Left cardiac atrium (tissue), 4 donors: ENCODE measurements at places on chromosomes 3 and 15.
A peak's percentile ranks its signal among the peaks of the same experiment; 100 is the strongest.

DNA sequence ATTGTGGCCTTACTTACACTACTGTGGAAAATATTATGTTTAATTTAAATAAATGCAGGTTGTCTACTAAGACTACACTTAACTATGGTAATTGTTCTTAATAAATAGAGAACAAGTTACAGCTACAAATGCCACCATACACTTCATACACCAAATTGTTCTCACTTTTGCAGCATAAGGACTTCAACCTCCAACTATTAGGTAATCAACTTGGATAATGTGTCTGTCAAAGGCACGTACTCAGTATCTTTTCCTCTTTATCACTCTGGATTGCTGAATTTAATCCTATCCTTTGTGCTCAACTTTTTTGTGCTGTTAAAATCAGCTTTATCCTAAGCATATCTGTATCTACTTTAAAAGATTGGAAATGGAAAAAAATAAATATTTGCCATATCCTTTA, 41.6 kb upstream of the TMEM87A start:
- DNase-seq, result no peak

- DNase-seq, result no peak
These were observed 21.0 kb downstream of the TMEM158 start for GRCh38 chr3:45205126-45205525.

DNA sequence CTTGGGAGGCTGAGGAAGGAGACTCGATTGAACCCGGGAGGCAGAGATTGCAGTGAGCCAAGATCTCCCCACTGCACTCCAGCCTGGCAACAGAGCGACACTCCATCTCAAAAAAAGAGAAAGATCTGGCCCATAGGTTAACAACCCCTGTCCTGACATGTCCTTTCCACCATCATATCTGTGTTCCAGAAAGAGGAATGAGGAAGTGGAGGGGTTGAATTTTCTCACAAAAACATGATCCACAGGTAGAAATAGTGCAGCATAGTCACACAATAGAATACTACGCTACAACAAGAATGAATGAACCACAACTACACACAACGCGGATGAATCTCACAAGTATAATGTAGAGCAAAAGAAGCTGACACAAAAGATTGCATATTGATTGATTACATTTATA, 4.7 kb upstream of the SLC51B start:
- no peak for DNase-seq

DNA sequence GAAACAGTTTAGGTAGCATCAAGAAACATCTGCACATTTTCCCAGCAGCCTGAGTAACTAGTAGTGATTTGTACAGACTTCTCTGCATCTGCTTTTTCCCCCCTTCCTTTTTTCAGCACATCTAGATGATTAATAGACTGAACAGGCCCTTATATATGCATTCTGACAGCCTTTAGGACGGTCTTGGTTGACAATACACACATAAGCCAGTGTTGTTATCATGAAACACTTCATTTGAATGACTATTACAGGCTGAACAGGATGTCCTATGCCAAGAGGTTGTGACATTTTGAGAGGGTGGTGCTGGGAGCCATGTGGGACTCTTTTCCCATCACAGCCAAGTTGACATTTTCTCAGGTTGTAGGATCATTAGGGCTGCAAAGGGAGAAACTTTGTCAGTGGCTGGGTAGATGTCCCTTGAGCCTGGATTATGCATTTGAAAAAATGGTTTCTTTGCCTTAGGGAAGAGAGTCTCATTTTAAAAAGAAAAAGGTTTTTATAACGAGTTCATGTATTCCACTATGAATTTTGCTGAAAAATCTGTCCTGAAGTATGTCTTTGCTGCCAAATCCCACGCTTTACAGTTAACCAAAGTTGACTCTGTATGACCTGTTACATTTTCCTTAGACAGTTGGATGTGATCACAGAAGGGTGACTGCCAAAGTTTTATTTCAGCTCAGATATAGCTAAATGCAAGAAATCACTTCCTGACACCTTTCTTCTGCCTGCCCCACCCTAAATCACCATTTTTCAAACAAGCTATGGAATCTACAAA, 73.7 kb downstream of the FILIP1L start:
- DNase-seq, result peak; percentile 43

- DNase-seq, result no peak
These were observed 87.5 kb downstream of the TNFAIP8L3 start for GRCh38 chr15:51007131-51007666.

DNA sequence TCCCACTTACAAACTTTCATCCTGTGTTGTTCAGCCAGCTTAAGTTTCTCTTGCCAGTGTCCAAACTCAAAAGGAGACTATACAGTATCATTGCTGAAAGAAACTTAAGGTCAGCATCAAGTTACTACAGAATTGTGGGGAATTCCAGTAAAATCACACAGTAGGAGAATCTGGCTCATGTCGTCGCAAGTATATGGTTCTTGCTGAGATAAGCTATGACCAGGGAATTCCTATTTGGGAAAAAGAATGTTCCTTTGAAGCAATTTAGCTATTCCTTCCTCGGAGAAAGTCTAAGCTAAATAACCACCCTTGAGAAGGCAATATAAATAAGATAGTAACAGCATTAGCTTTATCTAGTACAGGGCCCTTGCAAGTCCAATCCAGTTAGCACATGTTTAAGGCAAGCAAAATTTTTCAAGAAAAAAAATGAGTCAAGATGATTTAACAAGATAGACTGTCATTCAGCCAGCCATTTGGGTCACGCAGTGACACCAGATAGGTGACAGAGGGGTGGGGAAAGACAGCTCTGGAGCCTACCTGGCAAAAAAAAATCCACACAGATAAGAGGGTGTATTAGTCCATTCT, 78.2 kb upstream of the THBS1 start:
- no peak for DNase-seq

DNA sequence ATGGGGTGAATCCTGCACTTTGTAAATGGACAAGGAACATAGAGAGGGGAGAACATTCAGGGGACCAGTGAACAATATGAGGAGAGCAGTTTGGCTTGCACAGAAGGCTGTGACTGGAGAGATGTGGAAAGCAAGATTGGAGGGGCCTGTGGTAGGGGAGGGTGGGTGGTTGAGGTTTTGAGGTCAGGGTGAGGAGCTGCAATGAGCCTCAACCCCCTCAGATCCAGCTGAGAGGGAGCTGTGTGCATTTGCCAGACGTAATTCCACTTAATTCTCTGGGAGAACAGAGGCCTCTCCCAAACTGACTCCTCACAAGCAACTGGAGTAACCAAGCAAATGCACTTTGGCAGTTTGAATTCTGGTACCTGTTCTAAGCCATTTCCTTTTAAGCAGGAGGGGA, 253.1 kb upstream of the TRIM42 start:
- no peak for DNase-seq

DNA sequence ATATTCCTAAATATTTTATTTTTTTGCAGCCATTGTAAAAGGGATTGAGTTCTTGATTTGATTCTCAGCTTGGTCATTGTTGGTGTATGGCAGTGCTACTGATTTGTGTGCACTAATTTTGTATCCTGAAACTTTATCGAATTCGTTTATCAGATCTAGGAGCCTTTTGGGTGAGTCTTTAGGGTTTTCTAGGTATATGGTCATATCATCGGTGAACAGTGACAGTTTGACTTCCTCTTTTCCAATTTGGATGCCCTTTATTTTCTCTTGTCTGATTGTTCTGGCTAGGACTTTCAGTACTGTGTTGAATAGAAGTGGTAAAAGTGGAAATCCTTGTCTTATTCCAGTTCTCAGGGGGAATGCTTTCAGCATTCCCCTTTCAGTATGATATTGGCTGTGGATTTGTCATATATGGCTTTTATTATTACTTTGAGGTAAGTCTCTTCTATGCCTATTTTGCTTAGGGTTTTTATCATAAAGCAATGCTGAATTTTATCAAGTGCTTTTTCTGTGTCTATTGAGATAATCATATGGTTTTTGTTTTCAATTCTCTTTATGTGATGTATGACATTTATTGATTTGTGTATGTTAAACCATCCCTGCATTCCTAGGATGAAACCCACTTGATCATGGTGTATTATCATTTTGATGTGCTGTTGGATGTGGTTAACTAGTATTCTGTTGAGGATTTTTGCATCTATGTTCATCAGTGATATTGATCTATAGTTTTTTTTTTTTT, 11.4 kb upstream of the SLC9A9 start:
- DNase-seq, result no peak

GRCh38 chr3:161395115-161396012, 24.0 kb upstream of the SPTSSB start:
- no peak for DNase-seq

DNA sequence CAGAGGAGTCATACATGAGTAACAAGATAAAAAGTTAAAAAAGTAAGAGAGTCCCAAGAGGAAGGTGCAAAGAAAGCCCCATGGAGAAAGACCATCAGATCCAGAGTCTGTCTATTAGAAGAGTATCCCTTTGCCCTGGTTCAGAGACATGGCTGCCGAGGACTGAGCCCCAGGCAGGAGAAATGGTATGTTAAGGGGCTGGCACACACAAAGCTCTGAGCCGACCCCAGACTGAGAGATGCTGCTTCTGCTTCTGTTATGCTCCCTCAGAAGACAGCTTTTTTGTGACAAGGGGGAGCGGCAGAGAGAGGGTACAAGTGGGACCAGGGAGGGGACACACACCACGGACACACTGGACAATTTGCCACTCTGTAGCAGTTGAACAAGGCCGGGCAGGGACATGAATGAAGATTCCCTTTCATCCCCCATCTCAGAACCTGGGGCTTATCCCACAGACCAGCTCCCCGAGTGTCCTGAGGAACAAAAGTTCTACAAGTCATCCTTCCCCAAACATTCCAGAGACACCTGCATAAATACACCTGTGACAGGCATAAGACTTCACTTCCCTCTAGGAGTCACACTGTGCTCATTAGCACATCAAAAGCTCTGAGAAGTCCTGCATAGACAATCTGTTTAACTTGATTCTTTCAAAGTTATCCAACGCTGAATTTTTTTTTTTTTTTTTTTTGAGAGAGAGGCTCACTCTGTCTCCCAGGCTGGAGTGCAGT, 161.6 kb upstream of the WNT5A start:
- DNase-seq, result no peak

DNA sequence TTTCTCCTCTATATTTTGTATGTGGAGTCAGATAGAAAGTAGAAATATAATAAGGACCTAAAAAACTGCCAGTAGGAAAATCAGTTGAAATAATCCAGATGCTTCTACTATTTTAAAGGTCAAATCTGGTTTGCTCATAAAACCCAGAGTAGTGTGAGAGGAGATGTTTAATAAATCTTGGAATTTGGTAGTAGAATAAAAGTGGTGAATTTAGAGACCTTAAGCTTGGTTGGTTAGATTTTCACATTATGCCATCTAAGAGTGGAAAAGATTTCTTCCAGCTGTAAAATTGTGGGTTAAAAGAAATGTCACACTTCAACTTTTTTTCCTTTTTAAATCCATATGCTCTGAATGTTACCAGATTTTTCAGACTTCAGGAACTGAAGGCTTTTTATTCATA, 266.4 kb upstream of the GOLIM4 start:
- DNase-seq, result no peak

GRCh38 chr15:58420579-58421043, 11.2 kb upstream of the LIPC start:
- DNase-seq, result no peak
